ENCODE measurements at places on chromosomes 6 and 20.

GRCh38 chr20:47710665-47711045 lies 74.6 kb downstream of the SULF2 start:
- no peaks in the 10 kb centered on the region for H3K27me3 ChIP-seq
- H3K4me1 ChIP-seq, result no peaks in the 10 kb centered on the region
- H3K27ac ChIP-seq, result no peak overlapping the region
- no peaks in the 10 kb centered on the region for H3K36me3 ChIP-seq
- no peak for DNase-seq
- H3K4me3 ChIP-seq, result no peak overlapping the region

GRCh38 chr20:24587384-24588046 lies 118.1 kb downstream of the SYNDIG1 start:
- no peak overlapping the region for H3K27ac ChIP-seq
- no peaks in the 10 kb centered on the region for H3K4me1 ChIP-seq
- H3K36me3 ChIP-seq, result no peaks in the 10 kb centered on the region
- no peak overlapping the region for H3K4me3 ChIP-seq

DNA sequence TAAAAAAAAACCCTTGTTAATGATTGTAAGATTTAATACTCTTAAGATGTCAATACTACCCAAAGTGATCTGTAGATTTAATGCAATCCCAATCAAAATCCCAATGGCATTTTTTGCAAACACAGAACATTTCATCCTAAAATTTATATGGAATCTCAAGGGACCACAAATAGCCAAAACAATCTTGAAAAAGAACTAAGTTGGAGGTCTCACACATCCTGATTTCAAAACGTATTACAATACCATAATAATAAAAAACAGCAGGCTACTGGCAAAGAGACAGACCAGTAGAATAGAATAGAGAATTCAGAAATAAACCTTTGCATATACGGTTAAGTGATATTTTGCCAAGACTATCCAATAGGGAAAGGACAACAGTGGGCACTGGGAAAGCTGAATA lies 331.9 kb upstream of the JARID2 start:
- no peaks in the 10 kb centered on the region for H3K4me1 ChIP-seq
- H3K36me3 ChIP-seq, result no peaks in the 10 kb centered on the region

DNA sequence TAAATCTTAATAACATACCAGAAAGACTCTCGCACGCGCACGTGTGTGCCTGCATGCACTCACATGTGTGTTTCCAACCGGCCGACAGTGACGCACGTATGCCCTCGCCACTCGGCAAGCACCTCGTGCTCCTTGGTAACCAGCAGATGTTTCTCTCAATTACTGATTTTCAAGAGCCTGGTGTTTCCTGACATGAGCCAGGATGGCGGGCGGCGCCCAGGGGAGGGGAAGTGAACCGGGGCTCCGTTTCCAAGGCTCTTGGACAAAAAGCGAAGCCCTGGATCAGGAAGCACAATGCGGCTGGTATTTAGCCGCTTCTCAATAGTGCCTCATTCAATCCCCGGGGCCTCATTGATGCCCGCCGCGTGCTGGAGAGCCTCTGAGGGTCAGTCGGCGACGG lies 37.7 kb downstream of the PMEPA1 start:
- no peak for DNase-seq
- H3K4me3 ChIP-seq, result no peak overlapping the region
- no peaks in the 10 kb centered on the region for H3K27me3 ChIP-seq
- H3K27ac ChIP-seq, result no peak overlapping the region
- H3K4me1 ChIP-seq, result peaks cover 44% of the 10 kb centered on the region
- H3K36me3 ChIP-seq, result no peaks in the 10 kb centered on the region

GRCh38 chr6:137112067-137112355 lies 61.4 kb downstream of the IL22RA2 start:
- H3K27me3 ChIP-seq, result no peaks in the 10 kb centered on the region
- DNase-seq, result no peak
- H3K4me3 ChIP-seq, result no peak overlapping the region
- no peaks in the 10 kb centered on the region for H3K4me1 ChIP-seq
- no peaks in the 10 kb centered on the region for H3K36me3 ChIP-seq

DNA sequence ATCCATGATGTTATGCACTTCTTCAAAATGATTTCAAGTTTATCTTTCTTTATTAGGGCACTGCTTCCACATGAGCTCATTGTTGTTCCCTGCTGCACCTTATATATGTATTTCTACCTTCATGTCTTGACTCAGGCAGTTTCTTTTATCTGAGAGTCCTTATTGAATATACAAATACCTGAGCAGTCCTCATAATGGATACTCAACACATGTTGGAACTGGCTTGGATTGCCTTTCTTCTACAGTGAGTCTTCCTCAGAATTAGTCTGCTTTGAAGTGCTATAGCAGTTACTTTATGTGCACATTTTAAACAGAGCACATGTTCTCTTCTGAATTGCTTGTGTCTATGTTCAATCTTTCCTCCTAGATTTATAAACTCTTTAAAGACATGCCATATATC lies 45.3 kb upstream of the LOC128125822 start:
- H3K36me3 ChIP-seq, result no peaks in the 10 kb centered on the region
- no peaks in the 10 kb centered on the region for H3K27me3 ChIP-seq
- no peak overlapping the region for H3K27ac ChIP-seq
- H3K4me1 ChIP-seq, result peaks cover 4% of the 10 kb centered on the region

GRCh38 chr20:5090191-5090590 lies 29.6 kb downstream of the PCNA start:
- H3K27me3 ChIP-seq, result no peaks in the 10 kb centered on the region
- no peak overlapping the region for H3K4me3 ChIP-seq
- no peaks in the 10 kb centered on the region for H3K4me1 ChIP-seq
- H3K27ac ChIP-seq, result no peak overlapping the region

DNA sequence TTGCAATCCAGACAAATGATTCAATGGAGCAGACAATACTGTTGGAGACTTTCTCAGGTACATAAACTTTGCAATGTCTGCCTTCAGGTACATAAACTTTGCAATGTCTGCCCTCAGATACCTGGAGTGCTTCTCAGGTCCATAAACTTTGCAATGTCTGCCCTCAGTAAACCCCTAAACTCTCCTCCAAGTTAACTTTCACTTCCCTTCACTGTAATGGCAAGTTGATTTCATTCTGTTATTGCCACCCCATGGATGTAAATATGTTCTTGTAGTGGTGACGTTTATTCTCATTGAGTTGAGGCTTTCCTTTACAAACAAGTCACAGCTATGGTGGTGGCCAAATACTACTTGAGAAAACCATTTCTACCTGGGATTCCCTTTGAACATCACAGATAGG lies 338.8 kb downstream of the EPM2A start:
- DNase-seq, result no peak
- H3K27ac ChIP-seq, result no peak overlapping the region
- H3K27me3 ChIP-seq, result no peaks in the 10 kb centered on the region
- no peak overlapping the region for H3K4me3 ChIP-seq
- no peaks in the 10 kb centered on the region for H3K4me1 ChIP-seq
- no peaks in the 10 kb centered on the region for H3K36me3 ChIP-seq

DNA sequence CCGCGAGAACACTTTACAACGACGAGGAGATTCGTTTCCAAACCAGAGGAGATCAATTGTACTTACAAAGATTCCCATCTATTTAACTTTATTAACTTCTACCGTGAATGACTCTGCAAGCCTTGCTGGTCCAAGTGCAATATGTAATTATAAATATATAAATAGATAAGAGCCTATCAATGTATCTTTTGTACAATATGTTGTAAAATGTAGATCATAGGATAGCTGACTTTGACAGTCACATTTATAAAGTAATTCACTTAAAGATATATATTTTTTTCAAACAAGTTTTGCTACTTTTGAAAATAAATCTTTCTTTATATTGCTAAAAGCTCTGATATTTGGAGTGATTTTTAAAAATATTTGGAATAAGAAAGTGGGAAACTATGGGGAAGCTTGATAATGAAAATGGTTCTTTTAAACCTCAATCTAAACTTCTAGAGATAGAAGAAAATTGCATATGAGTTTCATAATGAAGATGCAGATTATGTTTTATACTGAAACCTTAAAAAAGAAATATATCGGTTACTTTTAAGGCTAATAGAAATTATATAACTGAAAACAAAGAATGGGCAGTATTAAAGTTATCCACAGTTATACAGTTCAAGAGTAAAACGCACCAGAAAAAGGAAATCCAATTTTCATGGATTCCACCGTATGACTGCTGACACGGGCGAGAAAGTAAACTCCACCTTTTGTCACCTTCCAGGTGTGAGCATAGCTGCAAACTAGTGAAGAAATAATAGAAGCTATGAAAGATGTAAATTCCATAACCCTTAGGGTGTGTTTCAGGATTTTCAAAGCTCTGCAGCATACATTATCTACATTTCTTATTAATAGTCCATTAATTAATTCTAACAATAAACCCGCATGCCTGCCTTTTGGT lies 3.3 kb downstream of the TCF21 start:
- no peaks in the 10 kb centered on the region for H3K36me3 ChIP-seq
- DNase-seq, result no peak
- H3K27me3 ChIP-seq, result peaks cover 100% of the 10 kb centered on the region
- H3K4me1 ChIP-seq, result peaks cover 8% of the 10 kb centered on the region

- H3K27ac ChIP-seq, result no peak overlapping the region
- H3K4me3 ChIP-seq, result no peak overlapping the region
- no peaks in the 10 kb centered on the region for H3K27me3 ChIP-seq
- DNase-seq, result no peak
Observed at GRCh38 chr20:59697068-59697467, 92.7 kb downstream of the PHACTR3 start.

GRCh38 chr20:32191873-32192272 lies 15.7 kb downstream of the PLAGL2 start:
- H3K27ac ChIP-seq, result no peak overlapping the region
- no peak overlapping the region for H3K4me3 ChIP-seq
- H3K27me3 ChIP-seq, result no peaks in the 10 kb centered on the region
- no peaks in the 10 kb centered on the region for H3K36me3 ChIP-seq
- DNase-seq, result no peak

- H3K4me3 ChIP-seq, result no peak overlapping the region
- no peaks in the 10 kb centered on the region for H3K27me3 ChIP-seq
- H3K27ac ChIP-seq, result no peak overlapping the region
- no peaks in the 10 kb centered on the region for H3K4me1 ChIP-seq
- no peaks in the 10 kb centered on the region for H3K36me3 ChIP-seq
Observed at GRCh38 chr6:152669895-152670294, 27.8 kb upstream of the MYCT1 start.

DNA sequence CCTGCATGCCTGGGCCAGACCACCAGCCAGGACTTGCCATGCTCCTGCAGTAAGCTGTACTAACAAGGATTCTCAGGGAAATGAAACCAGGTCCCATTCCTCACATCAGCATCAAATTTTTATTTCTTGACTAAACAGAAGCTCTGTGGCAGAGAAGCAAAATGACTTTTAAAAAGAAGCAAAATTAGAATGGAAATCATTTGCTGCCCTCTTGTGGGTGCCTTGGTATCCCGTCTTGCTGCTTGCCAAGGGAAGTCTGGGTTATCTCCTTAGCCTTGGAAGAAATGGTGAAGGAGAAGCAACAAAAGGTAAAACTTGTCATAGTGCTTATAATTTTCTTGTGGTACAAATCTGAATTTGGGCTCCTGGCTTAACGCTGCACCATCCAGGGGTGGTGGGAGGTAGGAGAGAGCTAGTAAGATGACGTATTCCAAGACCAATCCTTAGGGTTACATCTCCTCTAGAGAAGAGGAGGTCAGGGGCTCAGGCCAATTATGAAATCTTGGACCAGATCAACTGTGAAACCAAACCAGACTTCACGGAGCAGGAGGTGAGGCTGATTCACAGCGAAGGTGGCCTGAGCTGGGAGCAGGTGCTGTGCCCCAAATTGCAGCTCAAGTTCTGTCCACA lies 107.5 kb downstream of the FAXC start:
- no peaks in the 10 kb centered on the region for H3K27me3 ChIP-seq
- no peak overlapping the region for H3K4me3 ChIP-seq
- no peaks in the 10 kb centered on the region for H3K36me3 ChIP-seq
- H3K4me1 ChIP-seq, result no peaks in the 10 kb centered on the region

GRCh38 chr6:3722785-3723184 lies 28.7 kb downstream of the PXDC1 start:
- H3K36me3 ChIP-seq, result peaks cover 11% of the 10 kb centered on the region
- H3K4me1 ChIP-seq, result no peaks in the 10 kb centered on the region
- DNase-seq, result no peak
- H3K27ac ChIP-seq, result peak overlapping the region; percentile 38
- H3K4me3 ChIP-seq, result no peak overlapping the region

DNA sequence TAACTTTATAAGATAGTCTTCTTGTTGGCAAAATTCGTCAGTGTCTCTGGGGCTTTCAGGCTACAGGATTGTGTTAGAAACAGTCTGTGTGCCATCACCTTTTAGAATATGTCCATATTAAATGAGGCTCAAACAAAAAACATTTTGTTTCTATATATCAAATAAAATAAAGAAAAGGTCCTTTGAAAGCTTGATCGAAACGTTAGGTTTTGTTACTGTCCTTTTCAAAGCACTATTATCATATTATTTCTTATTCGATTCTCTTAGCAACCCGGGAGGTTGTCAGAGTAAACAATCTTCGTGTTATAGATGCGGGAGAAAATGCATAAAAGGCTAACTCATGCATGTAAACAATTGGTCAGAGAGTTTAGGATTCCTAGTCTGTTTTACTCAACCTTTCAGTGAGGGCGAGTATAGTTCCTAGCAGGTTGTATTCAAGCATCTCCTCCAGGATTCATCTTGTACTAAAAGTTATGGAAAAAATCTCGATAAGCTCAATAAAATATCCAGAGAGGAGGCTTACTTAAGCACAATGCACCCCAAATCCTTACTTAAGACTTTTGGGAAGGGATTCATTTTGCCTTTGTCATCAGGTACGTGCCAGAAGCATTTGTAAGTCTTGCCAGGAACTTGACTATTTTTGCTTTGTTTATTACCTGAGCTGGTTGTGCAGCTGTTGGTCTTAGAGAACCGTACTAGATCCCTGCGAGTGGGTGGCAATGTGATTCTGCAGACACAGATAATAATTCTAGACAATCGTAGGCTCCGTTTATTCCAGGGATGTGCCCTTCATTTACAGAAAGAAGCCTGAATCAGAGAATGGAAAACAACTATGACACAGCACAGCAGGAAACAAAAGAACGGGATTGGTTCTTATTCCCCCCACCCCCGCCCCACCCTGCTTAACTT lies 159.6 kb upstream of the ZNF217 start:
- no peak for DNase-seq
- H3K36me3 ChIP-seq, result no peaks in the 10 kb centered on the region
- H3K27ac ChIP-seq, result peak overlapping the region; percentile 62
- H3K4me3 ChIP-seq, result no peak overlapping the region
- peaks cover 67% of the 10 kb centered on the region for H3K4me1 ChIP-seq
